ENCODE measurements at places on chromosomes 4 and X.

GRCh38 chr4:3412257-3413020, 29.3 kb upstream of the HGFAC start:
- no peak for DNase-seq

GRCh38 chr4:87041141-87041540, 106.3 kb downstream of the AFF1 start:
- DNase-seq = no peak

DNA sequence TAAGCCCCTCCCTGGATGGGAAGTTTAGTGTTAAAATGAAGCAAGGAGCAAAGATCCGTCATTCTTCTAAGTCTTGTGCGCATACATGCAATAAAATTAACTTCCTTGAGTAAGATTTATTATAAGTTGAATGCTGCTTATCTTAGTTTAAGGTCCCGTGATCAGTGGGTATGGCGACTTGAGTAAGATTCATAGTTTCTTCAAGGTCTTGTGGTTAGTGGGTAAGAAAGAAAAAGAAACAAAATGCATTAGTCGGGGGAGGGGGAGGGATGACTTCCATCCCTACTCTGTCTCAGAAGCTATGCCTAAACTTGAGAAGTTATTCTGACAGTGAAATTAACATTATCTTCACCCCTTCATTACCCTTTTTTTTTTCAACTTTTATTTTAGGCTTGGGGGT, 127.3 kb upstream of the MAGEB16 start:
- no peak for DNase-seq

GRCh38 chr4:14023896-14024295, 396.4 kb upstream of the BOD1L1 start:
- no peak for DNase-seq

DNA sequence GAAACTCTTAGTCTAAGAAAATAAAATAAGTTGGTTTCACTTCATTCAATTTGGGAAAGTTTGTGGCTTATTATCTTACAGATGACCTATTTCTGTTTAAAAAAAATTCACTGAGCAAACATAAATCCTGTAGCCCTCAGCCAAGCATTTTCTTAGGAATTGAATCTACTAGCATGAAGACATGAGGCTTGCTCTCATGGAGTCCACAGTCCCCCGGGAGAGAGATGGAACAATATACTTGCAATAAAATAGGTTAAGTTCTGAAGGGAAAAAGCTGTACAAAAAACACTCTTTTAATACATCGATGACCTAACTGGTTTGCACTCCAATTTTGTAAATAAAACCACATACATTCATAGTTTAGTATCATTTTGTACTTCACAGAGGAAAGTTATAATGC, 642.6 kb upstream of the FAM241A start:
- DNase-seq = no peak

All from activated CD4-positive, CD25-positive, alpha-beta regulatory T cell (primary cell).